ENCODE measurements at places on chromosomes 7 and 10.

GRCh38 chr10:44589181-44589943 is 204.5 kb upstream of the CXCL12 start:
- DNase-seq = no peak
- no peaks in the 10 kb centered on the region for H3K4me1 ChIP-seq
- H3K27ac ChIP-seq = no peak overlapping the region
- H3K36me3 ChIP-seq = no peaks in the 10 kb centered on the region

DNA sequence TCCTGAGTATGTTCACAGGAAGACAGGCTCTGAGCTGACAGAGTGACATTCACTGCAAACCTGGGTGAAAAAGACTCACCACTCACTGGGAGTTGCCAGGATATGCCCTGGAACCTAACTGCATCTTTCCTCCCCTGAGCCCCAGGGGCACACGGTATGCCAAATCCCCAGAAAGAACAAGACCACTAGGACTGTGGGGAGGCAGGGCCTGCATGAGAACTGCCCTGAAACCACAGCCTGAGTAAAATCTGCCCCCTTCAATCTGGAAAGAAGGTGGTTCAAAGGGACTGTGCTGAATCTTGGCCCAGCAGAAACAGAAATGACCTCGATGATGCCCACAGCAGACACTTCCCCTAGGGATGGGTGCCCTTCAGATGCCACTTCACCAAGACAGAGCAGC is 6.5 kb downstream of the FAM53B start:
- H3K27me3 ChIP-seq = peaks cover 9% of the 10 kb centered on the region
- H3K36me3 ChIP-seq = peaks cover 4% of the 10 kb centered on the region
- H3K4me1 ChIP-seq = peaks cover 91% of the 10 kb centered on the region
- H3K4me3 ChIP-seq = no peak overlapping the region
- DNase-seq = no peak

DNA sequence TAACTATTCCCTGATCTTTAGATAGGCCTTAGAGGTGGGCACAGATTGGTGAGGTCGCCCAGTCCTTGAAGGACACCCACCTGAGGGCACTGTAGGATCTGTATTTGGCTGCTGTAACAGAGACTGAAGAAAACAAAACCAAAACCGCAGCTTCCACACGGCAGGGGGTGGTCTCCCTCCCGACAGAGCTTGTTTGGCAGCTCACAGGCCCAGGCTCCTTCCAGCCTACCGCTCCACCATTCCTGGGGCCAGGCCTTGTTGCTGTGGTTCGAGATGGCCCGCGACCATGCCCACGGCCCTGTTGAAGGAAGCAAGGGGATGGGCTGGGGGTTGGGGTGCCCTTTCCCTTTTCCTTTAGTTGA is 30.4 kb downstream of the ZNF783 start:
- H3K27me3 ChIP-seq = no peaks in the 10 kb centered on the region
- H3K36me3 ChIP-seq = peaks cover 1% of the 10 kb centered on the region
- no peak overlapping the region for H3K4me3 ChIP-seq
- peaks cover 11% of the 10 kb centered on the region for H3K4me1 ChIP-seq

GRCh38 chr10:59465088-59465487 is 102.7 kb upstream of the FAM13C start:
- no peak overlapping the region for H3K4me3 ChIP-seq
- H3K27ac ChIP-seq = no peak overlapping the region
- no peaks in the 10 kb centered on the region for H3K27me3 ChIP-seq
- no peaks in the 10 kb centered on the region for H3K36me3 ChIP-seq

DNA sequence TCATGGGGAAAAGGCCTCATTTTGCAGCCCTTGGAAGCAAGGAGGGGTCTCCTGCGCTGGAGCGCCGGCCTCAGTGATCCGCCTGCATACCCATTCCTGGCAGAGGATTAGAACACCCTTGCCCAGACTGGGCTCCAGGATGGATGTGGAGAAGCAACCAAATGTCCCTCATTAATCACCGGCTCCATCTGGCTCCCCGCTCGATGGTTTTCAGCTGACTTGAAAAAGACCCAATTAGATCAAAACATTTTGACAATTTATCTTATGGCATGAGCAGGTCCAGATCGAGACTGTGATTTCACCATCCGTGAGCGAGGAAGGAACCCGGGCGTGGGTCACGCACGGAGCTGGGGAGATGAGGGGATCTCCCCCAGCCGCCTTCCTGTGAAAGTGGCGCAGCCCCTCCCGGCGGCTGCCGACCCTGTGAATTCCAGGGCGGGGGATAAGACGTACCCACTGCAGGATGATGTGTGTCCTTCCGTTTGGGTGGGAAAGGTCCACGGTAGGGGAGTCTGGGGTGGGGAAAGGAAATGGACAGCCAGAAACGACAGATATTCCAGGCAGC is 141.6 kb downstream of the EMX2 start:
- peaks cover 17% of the 10 kb centered on the region for H3K27me3 ChIP-seq
- no peaks in the 10 kb centered on the region for H3K4me1 ChIP-seq
- no peak overlapping the region for H3K4me3 ChIP-seq
- no peaks in the 10 kb centered on the region for H3K36me3 ChIP-seq

- peak; percentile 81 for DNase-seq
- H3K4me1 ChIP-seq = peaks cover 52% of the 10 kb centered on the region
- peaks cover 4% of the 10 kb centered on the region for H3K27me3 ChIP-seq
- peak overlapping the region; percentile 69 for H3K4me3 ChIP-seq
Observed at GRCh38 chr10:6136215-6137201, 47.7 kb downstream of the RBM17 start.

DNA sequence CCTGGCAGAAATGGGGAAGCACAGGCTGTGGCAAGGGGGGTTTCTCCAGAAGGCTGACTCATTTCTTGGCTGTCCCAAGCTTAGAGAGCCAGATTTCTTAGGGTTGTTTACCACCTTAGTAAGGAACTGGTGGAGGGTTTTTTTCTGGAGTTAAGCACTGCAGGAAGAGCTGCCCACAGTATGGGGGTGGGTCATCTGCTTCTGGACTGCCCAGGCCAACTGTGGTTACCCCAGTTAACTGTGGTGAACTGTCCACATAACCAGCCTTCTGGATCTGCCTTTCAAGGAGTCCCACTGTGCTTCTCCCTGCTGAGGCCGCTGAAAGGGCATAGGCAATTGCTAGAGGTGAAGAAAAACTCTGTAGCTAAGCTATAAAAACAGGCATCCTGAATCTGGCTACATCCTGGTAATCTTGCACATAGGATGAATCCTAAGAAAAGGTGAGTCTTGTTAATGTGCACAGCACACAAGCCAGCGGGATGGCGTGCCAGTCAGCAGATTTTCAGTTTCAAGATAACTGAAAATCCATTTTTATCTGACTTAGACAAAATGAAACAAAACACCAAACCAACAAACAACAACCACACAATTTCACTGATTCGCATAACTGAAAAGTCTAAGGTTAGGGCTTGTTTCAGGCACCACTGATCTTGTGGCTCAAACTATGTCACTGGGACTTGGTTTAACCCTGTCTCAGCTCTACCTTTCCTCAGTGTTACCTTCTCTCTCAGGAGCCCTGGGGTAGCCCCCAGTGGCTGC is 21.6 kb upstream of the TSPAN33 start:
- H3K27ac ChIP-seq = peak overlapping the region; percentile 25
- H3K4me3 ChIP-seq = no peak overlapping the region
- H3K36me3 ChIP-seq = peaks cover 5% of the 10 kb centered on the region
- peaks cover 19% of the 10 kb centered on the region for H3K4me1 ChIP-seq
- DNase-seq = peak; percentile 39

- peak overlapping the region; percentile 92 for H3K27ac ChIP-seq
- no peaks in the 10 kb centered on the region for H3K27me3 ChIP-seq
- DNase-seq = peak; percentile 20
- H3K4me3 ChIP-seq = peak overlapping the region; percentile 69
- H3K4me1 ChIP-seq = peaks cover 32% of the 10 kb centered on the region
- no peaks in the 10 kb centered on the region for H3K36me3 ChIP-seq
Observed at GRCh38 chr7:23346316-23346715, 47.2 kb downstream of the MALSU1 start.

DNA sequence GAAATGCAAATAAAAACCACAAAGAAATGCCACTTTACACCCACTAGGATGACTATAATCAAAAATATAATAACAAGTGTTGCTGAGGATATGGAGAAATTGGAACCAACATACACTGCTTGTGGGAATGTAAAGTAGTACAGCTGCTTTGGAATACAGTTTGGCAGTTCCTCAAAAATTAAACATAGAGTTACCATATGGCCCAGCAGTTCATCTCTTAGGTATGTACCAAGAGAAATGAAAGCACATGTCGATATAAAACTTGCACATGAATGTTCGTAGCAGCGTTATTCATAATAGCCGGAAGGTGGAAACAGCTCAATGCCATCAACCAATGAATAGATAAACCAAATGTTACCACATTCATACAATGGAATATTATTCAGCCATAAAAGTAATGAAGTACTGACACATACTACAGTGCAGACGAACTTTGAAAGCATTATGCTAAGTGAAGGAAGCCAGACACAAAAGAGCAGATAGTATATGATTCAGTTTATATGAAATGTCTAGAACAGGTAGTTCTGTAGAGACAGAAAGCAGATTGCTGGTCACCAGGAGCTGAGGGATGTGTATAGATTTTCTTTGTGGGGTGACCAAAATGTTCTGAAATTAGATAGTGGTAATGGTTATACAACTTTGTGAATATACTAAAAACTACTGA is 12.4 kb downstream of the BCAP29 start:
- DNase-seq = no peak
- no peaks in the 10 kb centered on the region for H3K36me3 ChIP-seq
- H3K27ac ChIP-seq = no peak overlapping the region
- peaks cover 3% of the 10 kb centered on the region for H3K4me1 ChIP-seq
- no peaks in the 10 kb centered on the region for H3K27me3 ChIP-seq

DNA sequence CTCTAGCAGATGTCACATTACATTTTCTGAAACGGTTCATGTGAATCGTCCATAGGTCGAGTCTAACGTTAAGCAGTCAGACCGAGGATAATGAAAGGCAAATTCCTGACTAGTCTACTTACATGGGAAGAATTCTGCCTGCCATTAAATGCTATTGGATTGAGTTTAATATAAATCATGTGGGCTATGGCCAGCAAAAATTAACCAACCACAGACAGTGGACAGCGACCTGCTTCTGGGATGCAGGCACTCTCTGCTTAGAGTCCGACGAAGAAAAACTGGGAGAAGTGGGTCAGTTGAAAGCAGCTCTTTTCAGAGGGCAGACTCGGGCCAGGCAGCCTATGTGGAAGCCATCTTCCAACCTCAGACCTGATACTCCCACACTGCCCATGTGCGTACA is 16.6 kb downstream of the PIP4K2A start:
- peaks cover 76% of the 10 kb centered on the region for H3K4me1 ChIP-seq
- H3K4me3 ChIP-seq = no peak overlapping the region
- no peak overlapping the region for H3K27ac ChIP-seq
- no peak for DNase-seq
- H3K27me3 ChIP-seq = no peaks in the 10 kb centered on the region

GRCh38 chr10:114301951-114302710 is 63.1 kb downstream of the VWA2 start:
- H3K4me3 ChIP-seq = no peak overlapping the region
- peaks cover 10% of the 10 kb centered on the region for H3K4me1 ChIP-seq
- no peak overlapping the region for H3K27ac ChIP-seq
- no peak for DNase-seq
- H3K27me3 ChIP-seq = no peaks in the 10 kb centered on the region

- no peaks in the 10 kb centered on the region for H3K4me1 ChIP-seq
- no peak overlapping the region for H3K27ac ChIP-seq
- H3K27me3 ChIP-seq = peaks cover 12% of the 10 kb centered on the region
- H3K4me3 ChIP-seq = no peak overlapping the region
- peaks cover 14% of the 10 kb centered on the region for H3K36me3 ChIP-seq
Observed at GRCh38 chr7:149468208-149468607, 7.3 kb upstream of the ZNF777 start.

DNA sequence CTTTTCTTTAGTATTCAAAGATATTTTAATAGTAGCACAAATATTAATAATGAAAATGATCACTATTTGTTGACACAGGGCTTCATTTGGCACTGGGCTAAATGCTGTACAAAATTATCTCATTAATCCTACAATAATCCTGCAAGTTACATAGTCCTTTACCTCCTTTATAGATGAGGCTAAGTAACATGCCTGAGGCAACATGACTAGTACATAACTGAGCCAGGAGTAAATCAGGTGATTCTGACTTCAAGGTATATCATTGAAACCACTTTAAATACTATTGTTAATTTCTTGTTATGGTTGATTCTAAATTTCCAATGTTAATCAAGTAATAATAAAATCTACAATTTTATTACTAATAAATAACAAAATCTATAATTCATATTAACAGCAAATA is 39.8 kb downstream of the SEM1 start:
- H3K27ac ChIP-seq = no peak overlapping the region
- H3K4me1 ChIP-seq = peaks cover 2% of the 10 kb centered on the region
- peaks cover 11% of the 10 kb centered on the region for H3K36me3 ChIP-seq
- no peak for DNase-seq
- no peaks in the 10 kb centered on the region for H3K27me3 ChIP-seq

- H3K27ac ChIP-seq = peak overlapping the region; percentile 19
- peaks cover 8% of the 10 kb centered on the region for H3K4me1 ChIP-seq
- no peaks in the 10 kb centered on the region for H3K36me3 ChIP-seq
- DNase-seq = no peak
- peak overlapping the region; percentile 52 for H3K4me3 ChIP-seq
- no peaks in the 10 kb centered on the region for H3K27me3 ChIP-seq
Observed at GRCh38 chr10:124064676-124065075, 28.7 kb downstream of the CHST15 start.

DNA sequence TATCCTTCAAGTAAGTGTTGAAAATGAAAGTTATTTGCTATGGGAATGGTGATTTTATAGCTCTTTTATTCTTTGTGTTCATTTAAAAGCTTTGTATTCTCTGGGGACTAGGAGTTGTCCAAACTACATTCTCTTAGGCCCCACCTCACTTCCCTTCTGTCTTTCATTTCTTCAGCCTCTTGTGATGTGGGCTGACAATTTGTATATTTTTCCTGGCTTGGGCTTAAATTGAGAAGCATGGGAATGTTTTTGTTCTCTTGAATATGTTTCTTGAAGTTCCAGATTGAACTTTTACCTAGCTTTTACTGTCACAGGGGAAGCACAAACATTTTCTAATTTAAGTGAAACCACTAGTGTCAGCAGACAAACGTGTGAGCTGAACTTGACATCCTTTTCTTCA is 27.9 kb downstream of the BBS9 start:
- no peaks in the 10 kb centered on the region for H3K4me1 ChIP-seq
- no peak for DNase-seq
- no peak overlapping the region for H3K4me3 ChIP-seq
- no peak overlapping the region for H3K27ac ChIP-seq
- H3K27me3 ChIP-seq = no peaks in the 10 kb centered on the region

- H3K36me3 ChIP-seq = peaks cover 3% of the 10 kb centered on the region
- peaks cover 8% of the 10 kb centered on the region for H3K27me3 ChIP-seq
- H3K27ac ChIP-seq = no peak overlapping the region
- H3K4me3 ChIP-seq = no peak overlapping the region
- no peaks in the 10 kb centered on the region for H3K4me1 ChIP-seq
- no peak for DNase-seq
Observed at GRCh38 chr7:8249121-8249520, 12.8 kb downstream of the ICA1 start.

- H3K36me3 ChIP-seq = no peaks in the 10 kb centered on the region
- no peak overlapping the region for H3K4me3 ChIP-seq
- H3K27ac ChIP-seq = no peak overlapping the region
- no peaks in the 10 kb centered on the region for H3K4me1 ChIP-seq
- no peak for DNase-seq
- no peaks in the 10 kb centered on the region for H3K27me3 ChIP-seq
Observed at GRCh38 chr7:46565253-46566096, 644.4 kb upstream of the IGFBP3 start.
